ENCODE measurements at places on chromosomes 12 and 14.
A peak's percentile ranks its signal among the peaks of the same experiment; 100 is the strongest.

DNA sequence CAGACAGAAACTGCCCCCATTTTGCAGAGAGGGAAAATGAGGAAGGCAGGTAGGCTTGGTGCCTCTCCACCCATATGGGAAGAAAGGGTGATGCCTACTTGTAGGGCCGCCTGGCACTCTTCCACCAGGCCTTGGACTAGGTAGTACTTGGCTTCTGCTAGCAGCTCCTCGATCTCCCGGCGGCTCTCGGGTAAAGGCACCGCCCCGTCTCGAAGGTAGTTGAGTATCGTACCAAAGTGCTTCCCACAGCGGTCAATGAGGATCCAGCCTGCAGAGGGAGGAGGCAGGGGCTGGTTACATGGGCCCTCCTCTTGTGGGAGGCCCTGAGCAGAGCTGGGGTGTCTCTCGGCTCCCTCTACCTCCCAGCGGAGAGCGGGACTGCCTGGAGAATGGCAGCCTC, 16.6 kb downstream of the KCTD10 start:
- H3K27me3 ChIP-seq, result no peaks in the 10 kb centered on the region
- ATAC-seq, result no peak
- H3K36me3 ChIP-seq, result peaks cover 65% of the 10 kb centered on the region
- H3K4me3 ChIP-seq, result no peak overlapping the region
- H3K27ac ChIP-seq, result peak overlapping the region; percentile 83
- peaks cover 42% of the 10 kb centered on the region for H3K4me1 ChIP-seq

GRCh38 chr12:114767084-114767760, 83.2 kb upstream of the TBX3 start:
- no peaks in the 10 kb centered on the region for H3K36me3 ChIP-seq
- no peaks in the 10 kb centered on the region for H3K4me1 ChIP-seq
- H3K4me3 ChIP-seq, result no peak overlapping the region
- no peak overlapping the region for H3K27ac ChIP-seq
- no peaks in the 10 kb centered on the region for H3K27me3 ChIP-seq

DNA sequence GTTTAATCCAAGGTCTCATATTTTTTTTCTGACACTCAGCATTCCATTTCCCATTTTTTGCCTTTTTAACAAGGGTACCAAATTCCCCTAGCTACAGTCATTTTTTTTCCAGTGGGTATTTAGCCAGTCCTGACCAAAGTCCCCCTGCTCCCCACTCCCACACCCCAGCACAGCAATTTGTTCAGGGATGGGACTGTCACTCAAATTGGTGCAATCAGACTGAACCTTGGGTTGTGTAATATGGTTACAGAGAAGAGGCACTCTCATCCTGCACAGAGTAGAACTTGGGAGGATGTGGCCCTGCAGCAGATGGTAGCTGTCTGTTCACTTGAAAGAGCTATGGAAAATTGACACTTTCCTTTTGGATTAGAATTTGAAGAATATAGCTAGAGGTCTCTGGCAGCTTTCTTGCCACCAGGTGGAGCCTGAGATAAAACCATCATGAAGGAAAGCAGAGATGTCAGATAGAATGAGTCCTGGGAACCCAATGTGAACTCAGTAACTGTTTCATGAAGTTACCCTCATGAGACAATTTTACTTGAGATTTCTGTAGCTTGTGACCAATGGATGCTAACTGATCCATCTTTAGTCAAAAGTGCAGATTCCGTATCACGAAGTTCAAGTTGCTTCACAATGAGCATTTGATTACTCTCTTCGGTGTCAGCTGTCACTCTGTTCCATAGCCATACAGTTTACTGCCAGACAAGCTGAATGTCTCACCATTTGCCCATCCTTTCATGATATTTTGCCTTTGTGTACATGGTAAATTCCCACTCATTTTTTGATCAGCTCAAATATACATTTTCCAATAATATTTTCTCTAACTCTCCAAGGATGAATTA, 394.0 kb upstream of the SYT1 start:
- no peak for ATAC-seq
- no peak overlapping the region for H3K4me3 ChIP-seq
- no peaks in the 10 kb centered on the region for H3K4me1 ChIP-seq
- no peaks in the 10 kb centered on the region for H3K36me3 ChIP-seq
- H3K27ac ChIP-seq, result no peak overlapping the region

DNA sequence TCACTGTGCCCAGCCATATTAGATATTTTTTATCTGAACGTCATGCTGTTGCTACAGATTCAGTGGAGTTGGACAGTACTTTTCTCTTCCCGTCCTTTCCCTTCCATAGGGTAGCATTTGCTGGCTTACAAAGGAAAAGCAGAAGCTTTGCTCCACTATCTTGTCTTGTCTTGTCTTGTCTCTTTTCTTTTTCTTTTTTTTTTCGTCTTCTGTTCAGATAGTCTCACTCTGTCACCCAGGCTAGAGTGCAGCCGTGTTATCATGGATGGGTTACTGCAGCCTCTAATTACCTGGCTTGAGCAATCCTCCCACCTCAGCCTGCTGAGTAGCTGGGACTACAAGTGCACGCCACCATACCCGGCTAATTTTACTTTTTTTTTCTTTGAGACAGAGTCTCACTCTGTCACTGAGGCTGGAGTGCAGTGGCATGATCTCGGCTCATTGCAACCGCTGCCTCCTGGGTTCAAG, 21.1 kb downstream of the OR10G3 start:
- ATAC-seq, result no peak
- peaks cover 6% of the 10 kb centered on the region for H3K4me1 ChIP-seq
- no peak overlapping the region for H3K4me3 ChIP-seq
- no peaks in the 10 kb centered on the region for H3K27me3 ChIP-seq
- H3K27ac ChIP-seq, result no peak overlapping the region

DNA sequence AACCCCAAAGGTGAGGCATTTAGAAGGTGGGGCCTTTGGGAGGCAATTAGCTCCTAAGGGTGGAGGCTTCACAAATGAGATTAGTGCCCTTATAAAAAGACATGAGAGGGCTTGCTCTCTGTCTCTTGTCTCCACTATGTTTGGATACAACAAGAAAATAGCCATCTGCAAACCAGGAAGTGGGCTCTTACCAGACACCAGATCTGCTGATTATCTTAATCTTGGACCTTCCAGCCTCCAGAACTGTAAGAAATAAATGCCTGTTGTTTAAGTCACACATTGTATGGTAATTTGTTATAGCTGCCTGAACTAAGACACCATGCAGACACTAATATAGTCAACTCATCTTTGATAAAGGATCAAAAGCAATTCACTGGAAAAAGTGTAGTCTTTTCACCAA, 34.4 kb downstream of the TMEM116 start:
- no peaks in the 10 kb centered on the region for H3K27me3 ChIP-seq
- H3K4me1 ChIP-seq, result no peaks in the 10 kb centered on the region
- H3K36me3 ChIP-seq, result peaks cover 28% of the 10 kb centered on the region
- no peak overlapping the region for H3K4me3 ChIP-seq
- no peak for ATAC-seq
- H3K27ac ChIP-seq, result no peak overlapping the region

DNA sequence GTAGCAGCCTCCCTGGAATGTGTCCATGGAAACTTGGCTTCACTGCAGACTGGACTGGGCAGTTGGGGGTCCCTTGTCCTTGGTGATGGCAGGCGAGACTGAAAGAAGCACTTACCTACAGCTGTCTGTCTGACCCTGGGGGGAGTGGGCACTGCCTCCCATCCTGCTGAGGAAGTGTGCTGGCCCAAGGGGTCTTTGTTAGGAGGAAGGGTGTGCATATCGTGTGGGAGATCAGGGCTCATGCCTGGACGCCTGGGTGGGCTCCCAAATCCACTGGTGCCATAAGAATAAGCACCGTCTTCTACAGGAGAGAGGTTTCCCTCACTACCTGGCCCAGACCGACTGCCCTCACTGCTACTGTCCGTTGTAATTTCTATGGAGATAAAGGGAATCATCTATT, 81.4 kb downstream of the PIWIL1 start:
- no peaks in the 10 kb centered on the region for H3K4me1 ChIP-seq
- ATAC-seq, result peak; percentile 8
- H3K27ac ChIP-seq, result no peak overlapping the region
- H3K4me3 ChIP-seq, result no peak overlapping the region
- peaks cover 2% of the 10 kb centered on the region for H3K27me3 ChIP-seq
- H3K36me3 ChIP-seq, result no peaks in the 10 kb centered on the region

DNA sequence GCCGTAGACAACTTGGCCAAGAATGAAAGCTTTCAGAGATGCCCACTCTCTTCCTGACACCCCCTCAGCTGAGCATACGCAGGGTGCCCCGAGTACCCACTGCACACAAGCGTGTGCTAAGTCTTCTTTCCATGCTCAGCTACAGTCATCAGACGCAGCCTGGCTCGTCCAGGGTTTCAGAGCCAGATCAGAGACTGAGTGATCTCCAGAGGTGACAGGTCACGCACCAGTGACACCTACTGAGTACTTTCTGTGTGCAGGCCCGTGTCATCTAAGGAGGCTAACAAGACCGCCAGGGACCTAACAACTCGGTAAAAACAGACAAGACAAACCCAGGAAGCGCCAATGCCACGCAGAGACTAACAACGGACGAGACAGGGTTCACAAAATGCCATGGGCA, 25.1 kb downstream of the STX2 start:
- peak; percentile 60 for ATAC-seq
- peak overlapping the region; percentile 74 for H3K27ac ChIP-seq
- peak overlapping the region; percentile 40 for H3K4me3 ChIP-seq
- peaks cover 25% of the 10 kb centered on the region for H3K4me1 ChIP-seq
- H3K36me3 ChIP-seq, result peaks cover 16% of the 10 kb centered on the region

- peak; percentile 25 for ATAC-seq
- peaks cover 38% of the 10 kb centered on the region for H3K4me1 ChIP-seq
- no peaks in the 10 kb centered on the region for H3K27me3 ChIP-seq
Measured at GRCh38 chr12:1796515-1797010, 23.8 kb upstream of the LRTM2 start.

DNA sequence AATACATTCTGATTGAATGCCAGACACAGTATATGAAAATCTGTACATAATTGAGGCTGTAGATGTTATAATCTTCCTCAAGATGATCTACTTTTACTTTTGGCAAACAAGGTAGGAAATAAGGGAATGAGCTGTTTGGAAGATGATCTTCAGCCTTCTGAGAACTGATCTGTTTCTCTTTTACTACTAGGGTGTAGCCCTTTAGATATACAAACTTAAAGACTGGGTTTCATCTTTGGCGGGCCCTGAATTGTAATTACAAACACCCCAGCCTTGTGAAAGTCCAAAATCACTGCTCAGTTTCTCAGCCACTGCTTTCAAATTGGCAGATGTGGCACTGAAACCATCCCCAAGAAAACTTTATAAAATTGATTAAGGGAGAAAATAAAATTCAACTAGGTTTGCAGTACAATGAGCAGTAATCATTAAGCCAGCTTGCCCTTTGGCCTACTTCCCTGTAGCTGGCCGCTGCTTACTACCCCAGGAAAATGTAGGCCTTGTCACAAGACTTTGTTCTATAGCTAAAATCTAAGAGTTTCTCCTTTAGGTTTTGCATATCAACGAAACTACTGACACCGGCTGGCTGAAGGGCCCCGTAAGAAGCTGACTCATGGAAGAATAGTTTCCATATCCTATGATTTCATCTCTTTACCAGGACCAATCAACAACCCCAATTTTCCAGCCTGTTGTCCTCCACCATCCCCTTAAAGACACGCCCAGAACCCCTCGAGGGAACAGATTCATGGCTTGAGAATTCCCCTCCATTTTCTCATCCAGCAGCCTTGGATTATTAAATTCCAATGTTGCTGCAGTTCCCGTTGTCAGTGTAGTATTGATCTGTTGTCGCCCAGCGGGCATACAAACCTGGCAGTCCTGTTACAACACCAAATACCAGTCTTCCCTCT, 210.8 kb downstream of the PCNX1 start:
- no peak for ATAC-seq
- no peak overlapping the region for H3K4me3 ChIP-seq
- H3K4me1 ChIP-seq, result peaks cover 32% of the 10 kb centered on the region

- no peaks in the 10 kb centered on the region for H3K4me1 ChIP-seq
- no peak overlapping the region for H3K27ac ChIP-seq
- H3K36me3 ChIP-seq, result no peaks in the 10 kb centered on the region
- no peak for ATAC-seq
- no peaks in the 10 kb centered on the region for H3K27me3 ChIP-seq
Measured at GRCh38 chr12:90368081-90368480, 586.9 kb downstream of the CCER1 start.

GRCh38 chr14:78142998-78143397, 27.2 kb upstream of the NRXN3 start:
- H3K27me3 ChIP-seq, result peaks cover 11% of the 10 kb centered on the region
- no peak for ATAC-seq
- no peak overlapping the region for H3K4me3 ChIP-seq
- no peaks in the 10 kb centered on the region for H3K36me3 ChIP-seq
- H3K4me1 ChIP-seq, result no peaks in the 10 kb centered on the region

DNA sequence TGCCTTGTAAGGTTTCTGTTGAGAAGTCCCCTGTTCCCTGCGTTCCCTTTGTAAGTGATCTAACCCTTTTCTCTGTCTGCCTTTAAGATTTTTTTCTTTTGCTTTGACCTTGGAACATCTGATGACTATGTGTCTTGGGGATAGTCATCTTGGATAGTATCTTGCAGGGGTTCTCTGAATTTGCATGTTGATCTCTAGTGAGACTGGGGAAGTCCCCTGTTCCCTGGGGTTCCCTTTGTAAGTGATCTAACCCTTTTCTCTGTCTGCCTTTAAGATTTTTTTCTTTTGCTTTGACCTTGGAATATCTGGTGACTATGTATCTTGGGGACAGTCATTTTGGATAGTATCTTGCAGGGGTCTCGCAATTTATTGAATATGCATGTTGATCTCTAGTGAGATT, 38.2 kb upstream of the TMX1 start:
- H3K27ac ChIP-seq, result peak overlapping the region; percentile 72
- H3K4me1 ChIP-seq, result peaks cover 52% of the 10 kb centered on the region
- no peaks in the 10 kb centered on the region for H3K27me3 ChIP-seq
- H3K36me3 ChIP-seq, result no peaks in the 10 kb centered on the region
- peak overlapping the region; percentile 18 for H3K4me3 ChIP-seq
- ATAC-seq, result peak; percentile 48

DNA sequence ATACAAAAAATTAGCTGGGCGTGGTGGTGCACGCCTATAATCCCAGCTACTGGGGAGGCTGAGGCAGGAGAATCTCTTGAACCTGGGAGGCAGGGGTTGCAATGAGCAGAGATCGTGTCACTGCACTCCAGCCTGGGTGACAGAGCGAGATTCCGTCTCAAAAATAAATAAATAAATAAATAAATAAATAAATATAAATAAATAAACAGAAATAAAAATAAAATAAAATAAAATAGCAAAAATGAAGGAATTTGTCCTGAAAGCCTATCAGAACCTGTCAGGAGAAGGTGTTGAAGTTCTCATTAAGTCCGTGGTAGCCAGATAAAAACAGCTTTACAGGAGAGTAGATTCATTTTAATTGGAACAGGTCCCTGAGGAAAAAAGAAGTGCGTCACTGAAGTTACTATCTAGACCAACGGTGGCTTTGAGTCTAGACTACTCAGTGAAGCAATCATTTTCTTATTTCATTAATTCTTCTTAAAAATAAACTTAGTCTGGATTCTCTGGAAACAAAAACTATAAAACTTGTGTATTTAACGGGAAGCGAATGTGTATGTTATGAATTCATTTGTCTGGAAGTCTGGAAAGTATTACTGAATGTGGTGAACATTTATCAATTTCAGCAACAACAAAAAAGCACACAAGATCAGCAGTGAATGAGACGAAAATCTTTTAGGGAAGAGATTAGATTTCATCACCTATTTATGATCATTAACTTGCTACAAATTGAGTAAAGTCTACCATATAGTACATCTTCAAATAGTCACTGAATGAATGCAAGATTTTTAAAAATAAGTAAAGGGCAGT, 248.5 kb upstream of the PDE3A start:
- ATAC-seq, result no peak
- no peak overlapping the region for H3K4me3 ChIP-seq
- H3K27me3 ChIP-seq, result no peaks in the 10 kb centered on the region
- no peaks in the 10 kb centered on the region for H3K36me3 ChIP-seq
- no peak overlapping the region for H3K27ac ChIP-seq
- H3K4me1 ChIP-seq, result no peaks in the 10 kb centered on the region

GRCh38 chr14:75427126-75427481, 718 bp upstream of the JDP2 start:
- H3K36me3 ChIP-seq, result no peaks in the 10 kb centered on the region
- H3K27ac ChIP-seq, result peak overlapping the region; percentile 95
- peak overlapping the region; percentile 90 for H3K4me3 ChIP-seq
- H3K4me1 ChIP-seq, result peaks cover 49% of the 10 kb centered on the region
- ATAC-seq, result peak; percentile 70
- no peaks in the 10 kb centered on the region for H3K27me3 ChIP-seq

Measured in stimulated activated memory B cell treated with anti-CD40 and anti-IgM and Interleukin-4, amounts not matched to agents 10 μg/mL and 1 μg/mL and 100 μg/mL, for 72 hours (primary cell).